ENCODE measurements at places on chromosomes 3 and 15.

GRCh38 chr15:81165535-81165934, 31.1 kb upstream of the IL16 start:
- no peak for DNase-seq

GRCh38 chr15:40472171-40472727, 1.5 kb downstream of the CHST14 start:
- DNase-seq = no peak

DNA sequence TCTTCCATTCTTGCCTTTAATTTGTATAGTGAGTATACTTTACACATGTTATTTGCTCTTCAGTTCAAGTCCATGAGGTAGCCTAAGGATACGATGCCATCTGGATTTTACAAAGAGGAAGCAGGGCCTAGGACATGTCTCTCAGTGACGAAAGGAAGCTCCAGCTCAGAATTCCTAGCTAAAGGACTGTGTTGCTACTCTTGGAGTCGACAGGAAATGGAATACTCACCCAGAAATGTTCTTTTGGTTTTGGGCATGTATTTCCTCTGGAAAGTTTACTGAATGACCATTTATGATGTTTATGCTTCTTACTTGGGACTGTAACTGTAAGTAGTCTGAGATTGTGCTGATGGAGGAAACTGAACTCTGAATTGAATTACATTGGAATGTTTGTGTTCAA, 12.5 kb downstream of the OXNAD1 start:
- DNase-seq = no peak

DNA sequence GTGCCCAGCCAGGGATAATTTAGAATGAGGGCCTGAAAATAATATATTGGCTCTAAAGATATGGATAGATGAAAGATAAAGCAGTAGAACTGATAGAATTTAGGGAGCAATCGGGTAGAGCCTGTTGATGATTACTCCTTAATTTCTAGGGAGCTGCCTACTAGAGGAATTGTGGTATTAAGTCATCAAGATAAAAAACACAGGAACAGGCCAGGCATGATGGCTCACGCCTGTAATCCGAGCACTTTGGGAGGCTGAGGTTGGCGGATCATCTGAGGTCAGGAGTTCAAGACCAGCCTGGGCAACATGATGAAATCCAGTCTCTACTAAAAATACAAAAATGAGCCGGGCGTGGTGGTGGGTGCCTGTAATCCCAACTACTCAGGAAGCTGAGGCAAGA, 130.4 kb downstream of the PCCB start:
- no peak for DNase-seq

DNA sequence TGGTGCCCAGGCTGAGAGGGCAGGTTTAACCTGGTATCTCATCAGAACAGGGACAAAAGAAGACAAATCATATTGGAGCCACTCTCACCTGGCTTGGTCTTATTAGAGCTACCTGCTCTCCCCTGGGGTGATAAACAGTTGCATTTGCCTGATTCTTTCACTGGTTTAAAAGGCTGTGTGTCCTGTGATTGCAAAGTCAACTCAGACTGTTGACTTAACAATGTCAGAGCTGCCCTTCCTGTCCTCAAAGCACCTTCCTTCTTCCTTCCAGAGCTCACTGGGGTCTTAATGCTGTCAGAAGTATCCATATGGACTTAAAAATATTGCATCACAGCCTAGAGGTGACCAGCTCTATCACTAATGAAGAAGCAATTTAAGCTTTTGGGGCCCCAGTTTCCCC, 50.5 kb upstream of the MINAR1 start:
- DNase-seq = no peak

DNA sequence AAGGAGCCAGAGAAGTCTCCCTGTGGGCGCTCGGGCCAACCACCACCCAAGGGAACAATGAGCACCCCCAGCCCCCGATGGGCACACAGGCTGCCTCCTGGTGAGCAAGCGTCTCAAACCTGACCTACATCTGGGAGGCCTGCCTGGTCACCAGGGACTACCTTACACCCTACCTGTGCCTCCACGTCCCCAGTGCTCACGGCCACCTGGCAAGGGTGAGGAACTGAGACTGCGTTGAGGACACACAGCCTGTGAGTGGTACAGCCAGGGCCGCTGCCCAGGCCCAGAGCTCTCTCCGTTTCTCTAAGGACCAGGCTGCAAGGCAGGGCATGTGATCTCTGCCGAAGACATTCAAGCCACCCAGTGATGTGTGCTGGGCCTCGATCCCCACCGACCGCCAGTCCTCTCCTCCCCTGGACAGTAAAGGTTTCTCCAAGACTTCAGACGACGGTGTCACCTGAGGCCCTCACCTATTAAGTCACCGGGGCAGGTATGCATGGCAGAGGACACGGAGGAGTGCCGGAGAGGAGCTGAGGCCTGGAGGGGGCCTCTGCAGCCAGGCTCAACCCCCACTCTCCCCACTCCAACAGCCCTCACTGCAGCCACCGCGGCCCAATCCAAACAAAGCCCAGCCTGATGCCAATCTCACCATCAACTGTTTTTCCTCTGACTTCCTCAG, 2.8 kb downstream of the GOLGA8A start:
- DNase-seq = no peak

DNA sequence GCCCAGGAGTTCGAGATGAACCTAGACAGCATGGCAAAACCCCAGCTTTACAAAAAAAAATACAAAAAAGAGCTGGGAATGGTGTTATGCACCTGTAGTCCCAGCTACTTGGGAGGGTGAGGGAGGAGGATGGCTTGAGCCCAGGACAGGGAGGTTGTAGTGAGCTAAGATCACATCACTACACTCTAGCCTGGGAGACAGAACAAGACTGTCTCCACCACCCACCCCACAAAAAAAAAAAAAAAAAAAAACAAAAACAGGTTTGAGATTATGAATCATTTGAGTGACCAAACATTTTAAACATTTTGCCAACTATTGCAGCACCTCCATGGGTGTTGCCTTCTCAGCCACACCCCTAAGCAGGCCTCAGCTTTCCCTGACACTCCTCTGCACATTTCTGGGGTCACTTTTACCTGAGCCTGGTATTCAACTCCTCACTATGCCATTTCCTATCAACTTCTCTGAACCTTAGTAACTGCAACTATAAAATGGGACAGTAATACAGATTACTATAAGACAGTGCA, 41.8 kb downstream of the IL5RA start:
- no peak for DNase-seq

- no peak for DNase-seq
Measured at GRCh38 chr3:129836381-129837064, 57.0 kb downstream of the TMCC1 start.

GRCh38 chr3:57586778-57587177, 10.4 kb downstream of the ARF4 start:
- DNase-seq = no peak

GRCh38 chr3:37937156-37937555, 53.4 kb upstream of the VILL start:
- DNase-seq = no peak

DNA sequence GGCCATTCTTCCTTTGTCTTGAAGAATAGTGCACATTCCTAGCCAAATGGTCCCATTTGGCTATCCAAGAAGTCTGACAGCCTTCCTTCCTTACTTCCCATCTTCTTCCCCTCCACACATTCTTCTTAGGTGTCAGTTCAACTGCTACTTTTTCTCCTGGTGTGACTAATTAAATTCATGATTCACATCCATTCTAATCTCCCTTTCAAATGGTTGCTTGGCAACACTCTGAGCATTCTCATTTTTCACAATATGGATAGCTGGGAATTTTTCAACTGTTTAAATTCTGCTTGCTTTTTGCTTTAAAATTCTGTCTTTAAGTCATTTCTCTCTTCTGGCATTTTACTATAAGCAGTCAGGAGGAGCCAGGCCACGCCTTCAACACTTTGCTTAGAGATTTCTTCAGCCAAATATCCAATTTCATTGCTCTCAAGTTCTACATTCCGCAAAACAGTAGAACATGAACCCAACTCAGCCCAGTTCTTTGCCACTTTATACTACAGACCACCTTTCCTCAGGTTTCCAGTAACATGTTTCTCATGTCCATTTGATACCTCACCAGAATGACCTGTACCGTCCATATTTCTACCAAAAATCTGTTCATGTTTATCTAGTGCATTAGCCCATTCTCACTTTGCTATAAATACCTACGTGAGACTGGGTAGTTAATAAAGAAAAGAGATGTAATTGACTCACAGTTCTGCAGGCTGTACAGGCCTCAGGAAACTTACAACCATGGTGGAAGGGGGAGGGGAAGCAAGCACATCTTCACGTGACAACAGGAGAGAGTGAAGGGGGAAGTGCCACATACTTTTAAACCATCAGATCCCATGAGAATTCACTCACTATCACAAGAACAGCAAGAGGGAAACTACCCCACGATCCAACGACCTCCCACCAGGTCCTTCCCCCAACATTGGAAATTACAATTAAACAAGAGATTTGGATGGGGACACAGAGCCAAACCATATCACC, 31.9 kb upstream of the MCF2L2 start:
- no peak for DNase-seq
